ENCODE measurements at places on chromosomes 16 and 17.

GRCh38 chr16:9977333-9977897 is 204.8 kb downstream of the GRIN2A start:
- no peak for DNase-seq

GRCh38 chr17:59178266-59178985 is 22.9 kb downstream of the PRR11 start:
- DNase-seq = no peak

DNA sequence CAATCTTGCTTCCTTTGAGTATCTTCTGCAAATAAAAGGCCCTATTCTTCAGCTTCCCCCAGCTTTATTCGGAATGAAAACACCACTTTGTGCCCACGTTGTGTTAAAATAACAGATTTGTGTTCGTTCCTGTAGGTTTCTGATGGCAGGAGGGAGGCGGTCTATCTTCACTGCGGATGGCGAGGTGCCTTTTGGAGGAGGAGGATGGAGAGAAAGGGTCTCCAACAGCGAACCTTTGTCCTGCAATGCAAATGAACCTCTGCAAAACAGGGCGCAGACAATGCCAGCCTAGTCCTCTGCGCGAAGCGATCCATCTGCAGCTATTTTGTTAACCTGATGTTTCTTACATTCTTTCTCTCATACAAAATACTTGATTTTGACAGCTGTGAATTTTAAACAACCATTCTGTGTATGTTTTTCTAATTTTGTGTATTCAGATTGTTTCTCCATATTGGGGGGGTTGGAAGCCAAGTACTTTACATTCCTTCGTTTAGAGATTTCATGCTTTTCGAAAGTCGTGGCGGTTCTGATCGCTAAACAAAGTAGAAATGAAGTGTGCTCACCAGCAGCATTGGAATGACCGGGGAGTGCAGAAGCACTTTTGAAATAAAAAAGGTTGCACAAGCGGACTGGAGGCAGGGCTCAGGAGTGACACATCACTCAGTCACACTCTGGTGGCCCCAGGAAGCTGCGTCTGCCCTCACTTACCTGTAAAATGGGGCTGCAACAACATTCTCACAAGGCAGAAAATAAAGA is 279.0 kb upstream of the IRX5 start:
- no peak for DNase-seq

- DNase-seq = no peak
Measured at GRCh38 chr16:66953462-66954096, 7.5 kb upstream of the CES3 start.

- no peak for DNase-seq
Measured at GRCh38 chr16:73697336-73697735, 599.3 kb upstream of the PSMD7 start.

DNA sequence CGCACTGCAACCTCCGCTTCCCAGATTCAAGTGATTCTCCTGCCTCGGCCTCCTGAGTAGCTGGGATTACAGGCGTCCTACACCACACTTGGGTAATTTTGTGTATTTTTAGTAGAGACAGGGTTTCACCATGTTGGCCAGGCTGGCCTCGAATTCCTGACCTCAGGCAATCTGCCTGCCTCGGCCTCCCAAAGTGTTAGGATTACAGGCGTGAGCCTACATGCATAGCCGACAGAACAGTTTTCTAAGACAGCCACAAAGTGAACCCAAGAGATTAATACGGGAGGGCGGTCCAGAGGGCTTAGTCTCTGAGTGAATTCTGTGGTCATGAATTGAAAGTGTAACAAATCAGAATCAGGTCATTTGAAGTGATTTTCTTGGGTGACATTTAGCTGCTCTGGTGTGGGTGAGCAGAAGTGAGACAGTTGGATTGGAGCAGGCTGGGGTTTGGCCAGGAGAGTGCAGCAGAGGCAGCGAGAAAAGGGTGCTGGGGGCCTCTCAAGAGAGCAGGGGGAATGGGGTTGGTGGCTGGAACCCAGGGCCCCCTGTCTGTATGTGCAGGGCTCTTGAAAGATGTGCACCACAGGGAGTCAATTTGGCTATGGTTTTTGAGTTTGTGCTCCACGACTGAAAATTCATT is 231.4 kb upstream of the WSCD1 start:
- no peak for DNase-seq

- DNase-seq = no peak
Measured at GRCh38 chr16:68379472-68380347, 68.6 kb downstream of the SMPD3 start.

DNA sequence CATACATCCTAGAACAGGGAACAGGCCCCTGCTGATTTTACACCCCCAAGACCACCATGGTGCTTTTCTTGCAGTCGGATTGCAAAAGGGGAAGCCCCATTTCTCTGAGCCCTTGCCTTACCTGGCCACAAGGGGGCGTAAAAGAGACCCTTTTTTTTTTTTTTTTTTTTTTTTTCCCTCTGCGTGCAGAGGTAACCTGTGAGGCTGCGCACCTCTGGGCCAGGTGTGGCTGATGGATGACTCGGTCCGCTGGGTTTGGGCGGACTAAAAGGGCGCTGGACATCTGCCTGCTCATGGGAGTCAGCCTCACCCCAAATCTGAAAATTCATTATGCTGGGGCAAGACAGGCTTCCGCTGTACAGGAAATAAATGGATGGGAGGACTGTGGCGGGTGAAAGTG is 281.0 kb downstream of the CBLN1 start:
- DNase-seq = no peak

GRCh38 chr17:8674344-8675305 is 44.1 kb upstream of the MYH10 start:
- DNase-seq = no peak

GRCh38 chr17:63911657-63912100 is 621 bp upstream of the CSHL1 start:
- DNase-seq = no peak

- no peak for DNase-seq
Measured at GRCh38 chr17:80671039-80671824, 126.6 kb downstream of the RPTOR start.

- peak; percentile 66 for DNase-seq
Measured at GRCh38 chr17:56597495-56597990, 4.0 kb downstream of the NOG start.

GRCh38 chr16:81638286-81638945 is 140.7 kb upstream of the PLCG2 start:
- DNase-seq = no peak

GRCh38 chr17:21299981-21300600 is 15.6 kb downstream of the MAP2K3 start:
- DNase-seq = no peak

- DNase-seq = peak; percentile 45
Measured at GRCh38 chr17:59423137-59423724, 91.8 kb downstream of the YPEL2 start.

DNA sequence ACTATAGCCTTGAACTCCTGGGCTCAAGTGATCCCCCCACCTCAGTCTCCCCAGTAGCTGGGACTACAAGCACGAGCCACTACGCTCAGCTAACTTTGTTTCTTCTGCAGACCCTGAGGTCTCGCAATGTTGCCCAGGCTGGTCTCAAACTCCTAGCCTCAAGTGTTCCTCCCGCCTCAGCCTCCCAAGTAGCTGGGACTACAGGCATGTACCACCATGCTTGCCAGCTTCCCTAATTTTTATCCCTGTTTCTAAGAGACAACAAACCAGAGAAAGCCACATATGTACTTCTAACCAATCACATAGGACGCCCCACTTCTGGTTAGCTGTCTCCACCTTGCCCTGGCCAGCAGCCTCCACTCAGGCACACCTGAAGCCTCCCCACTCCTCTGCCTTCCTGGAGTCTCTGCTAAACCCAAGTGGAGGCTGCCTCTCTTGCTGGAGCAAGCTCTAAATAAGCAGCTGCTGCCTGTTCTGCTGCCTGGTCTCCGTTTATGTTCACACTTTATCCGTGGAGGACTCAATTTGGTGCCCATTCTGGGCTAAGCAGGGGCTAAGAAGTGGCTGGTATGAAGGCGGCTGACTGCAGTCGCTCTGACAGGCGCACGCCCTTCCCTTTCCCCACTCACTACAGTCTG is 24.7 kb downstream of the NSMCE1 start:
- no peak for DNase-seq

DNA sequence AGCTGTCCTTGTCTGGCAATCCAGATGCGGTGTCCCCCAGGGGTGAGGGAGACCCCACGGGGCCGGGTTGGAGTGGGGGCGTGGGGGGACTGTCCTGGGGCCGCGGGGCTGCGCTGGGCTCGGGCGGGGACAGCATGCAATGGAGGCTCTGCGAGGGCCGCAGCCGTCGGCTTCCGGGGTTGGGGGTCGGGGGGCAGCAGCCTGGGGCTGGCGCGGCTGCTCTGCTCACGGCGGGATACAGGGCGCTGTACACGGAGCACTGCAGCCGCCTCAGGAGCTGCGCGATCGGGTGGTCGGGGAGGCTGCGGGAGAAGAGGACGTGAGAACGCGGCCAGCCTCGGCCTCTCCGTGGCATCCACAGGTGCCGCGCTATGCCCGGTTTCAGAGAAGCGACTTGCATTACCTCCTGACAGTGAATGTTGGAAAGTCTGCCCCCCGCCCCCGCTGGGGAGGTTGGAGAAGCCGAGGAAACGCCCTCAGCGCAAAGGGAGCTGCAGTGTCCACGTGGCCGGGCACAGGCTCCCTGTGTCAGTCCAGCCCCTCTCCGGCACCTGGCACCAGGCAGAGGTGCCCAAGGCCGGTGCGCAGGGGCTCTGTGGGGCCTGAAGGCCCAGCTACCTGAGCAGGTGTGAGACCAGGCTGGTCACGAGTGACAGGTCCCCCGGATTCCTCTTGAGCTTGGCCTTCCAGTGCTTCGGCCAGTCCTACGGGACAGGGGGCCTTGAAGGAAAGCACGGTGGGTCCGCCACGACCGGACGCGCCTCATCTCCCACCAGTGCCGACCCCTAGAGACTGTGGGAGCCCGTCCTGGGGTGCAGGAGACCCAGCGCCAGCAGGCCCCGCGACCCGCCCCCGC is 9.4 kb upstream of the SPATA2L start:
- DNase-seq = no peak

DNA sequence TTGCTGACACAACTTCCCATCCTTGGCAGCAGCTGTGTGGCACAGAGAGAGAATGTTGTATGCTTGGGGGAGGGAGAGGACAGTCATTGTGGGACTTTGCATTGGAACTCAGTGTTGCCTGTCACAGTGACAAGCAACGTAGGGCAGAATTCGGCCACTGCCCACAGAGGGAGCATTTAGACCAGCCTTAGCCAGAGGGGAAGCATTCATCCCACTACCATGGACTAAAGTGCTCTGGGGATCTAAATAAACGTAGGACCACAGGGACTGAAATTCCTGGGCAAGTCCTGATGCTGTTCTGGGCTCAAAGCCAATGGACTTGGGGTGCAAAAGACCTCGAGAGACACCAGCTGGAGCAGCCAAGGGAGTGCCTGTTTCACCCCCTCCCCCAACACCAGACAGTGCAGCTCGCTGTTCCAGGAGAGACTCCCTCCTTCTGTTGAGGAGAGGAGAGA is 44.9 kb downstream of the ABCA8 start:
- DNase-seq = peak; percentile 21

DNA sequence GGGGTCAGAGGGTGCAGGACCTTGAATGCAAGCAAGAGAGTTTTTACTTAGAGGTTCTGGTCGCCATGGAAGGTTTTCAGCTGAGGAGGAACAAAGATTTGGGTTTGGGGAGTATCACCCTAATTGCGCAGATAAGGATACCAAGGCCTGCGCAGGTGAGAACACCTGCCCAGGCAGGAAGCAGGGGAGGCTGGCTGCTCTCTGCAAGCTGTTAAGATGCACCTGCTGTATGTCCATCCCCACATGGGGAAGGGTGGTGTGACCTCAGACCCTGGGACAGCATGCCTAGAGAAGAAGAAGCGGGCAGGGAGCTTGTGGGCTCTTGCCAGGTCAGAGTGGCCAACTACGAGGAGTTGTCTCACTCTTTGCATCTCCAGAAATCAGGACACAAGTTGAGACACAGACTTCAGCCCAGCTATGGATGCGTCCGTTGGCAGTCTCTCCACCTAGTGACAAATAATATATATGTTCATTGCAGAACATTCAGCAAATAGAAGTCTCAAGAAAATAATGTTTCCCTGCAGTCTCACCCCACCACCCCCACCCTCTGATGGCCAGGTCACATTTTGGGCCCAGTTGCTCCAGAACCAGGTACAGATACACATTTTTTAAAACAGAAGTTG is 77.7 kb downstream of the SREBF1 start:
- no peak for DNase-seq
